HT1080 (cell line): ENCODE measurements at places on chromosomes 7 and 10. TPM values are rescaled to one million over a fixed set of nuclear protein-coding genes. Genes with fewer than 3 reads are reported as not detected.

- no peak for DNase-seq
Measured at GRCh38 chr7:66928388-66928787, 7.4 kb downstream of the TMEM248 start.

- DNase-seq, result no peak
Measured at GRCh38 chr7:151342102-151342646, 562 bp downstream of the NUB1 start.

DNA sequence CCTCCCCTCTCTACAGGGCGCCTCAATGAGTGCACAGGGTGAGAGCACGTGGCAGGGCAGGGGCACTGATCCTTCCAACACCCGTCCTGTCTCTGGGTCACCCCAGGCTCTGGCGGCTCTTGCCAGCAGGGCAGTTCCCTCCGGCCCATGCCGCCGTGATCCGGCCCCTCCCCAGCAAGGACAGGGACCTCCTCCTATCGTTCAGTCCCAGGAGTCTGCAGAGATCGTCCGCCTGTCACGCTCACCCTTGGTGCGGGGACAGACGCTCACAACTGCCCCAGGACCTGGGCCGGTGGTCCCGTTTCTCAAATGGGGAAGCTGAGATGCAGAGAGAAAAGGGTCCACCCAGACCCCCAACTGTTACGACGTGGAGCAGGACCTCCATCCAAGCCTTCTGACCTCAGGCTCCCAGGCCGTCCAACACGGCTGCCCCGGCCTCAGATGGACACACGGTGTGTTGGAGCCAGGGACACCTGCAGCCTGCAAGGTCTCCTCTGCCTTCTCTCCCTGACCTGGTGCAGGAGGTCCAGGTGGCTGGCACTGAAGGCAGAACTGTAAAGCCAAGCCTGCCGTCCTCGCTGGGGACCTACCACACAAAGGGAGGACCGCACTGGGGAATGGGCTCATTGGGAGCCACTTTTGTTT lies 248.9 kb downstream of the ELFN1 start:
- DNase-seq, result no peak

DNA sequence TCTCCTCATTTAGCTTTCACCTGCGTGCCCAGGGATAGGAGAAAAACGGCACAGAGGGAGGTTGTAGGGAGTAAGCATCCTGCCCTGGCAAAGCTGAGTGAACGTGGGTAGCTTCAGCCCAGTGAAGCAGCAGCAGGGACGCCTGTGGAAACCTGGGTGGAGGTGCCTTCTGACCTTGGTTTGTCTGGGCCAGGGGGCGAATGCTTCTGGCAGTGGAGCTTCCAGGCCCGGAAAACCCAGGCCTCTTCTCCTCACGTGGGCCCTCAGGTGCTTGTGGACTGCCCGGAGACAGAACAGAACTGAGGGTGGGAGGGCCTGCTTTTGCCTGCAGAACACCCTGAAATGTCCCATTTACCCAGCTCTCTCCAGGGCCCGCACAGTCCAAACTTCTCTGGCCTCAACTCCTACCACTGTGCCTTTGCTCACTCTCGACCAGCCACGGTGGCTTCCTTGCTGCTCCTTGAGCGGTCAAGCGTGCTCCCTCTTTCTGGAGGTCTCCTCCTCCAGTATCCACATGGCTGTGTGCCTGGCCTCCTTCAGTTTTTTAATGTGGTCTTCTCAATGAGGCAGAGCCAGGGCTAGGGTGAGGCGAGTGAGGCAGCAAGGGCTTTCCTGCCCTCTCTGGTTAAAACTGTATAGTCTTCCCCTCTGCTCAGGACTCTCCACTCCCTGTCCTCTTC lies 62.4 kb downstream of the TMEM209 start:
- no peak for DNase-seq

GRCh38 chr7:11843113-11843765 lies 11.2 kb upstream of the THSD7A start:
- DNase-seq, result peak; percentile 18

DNA sequence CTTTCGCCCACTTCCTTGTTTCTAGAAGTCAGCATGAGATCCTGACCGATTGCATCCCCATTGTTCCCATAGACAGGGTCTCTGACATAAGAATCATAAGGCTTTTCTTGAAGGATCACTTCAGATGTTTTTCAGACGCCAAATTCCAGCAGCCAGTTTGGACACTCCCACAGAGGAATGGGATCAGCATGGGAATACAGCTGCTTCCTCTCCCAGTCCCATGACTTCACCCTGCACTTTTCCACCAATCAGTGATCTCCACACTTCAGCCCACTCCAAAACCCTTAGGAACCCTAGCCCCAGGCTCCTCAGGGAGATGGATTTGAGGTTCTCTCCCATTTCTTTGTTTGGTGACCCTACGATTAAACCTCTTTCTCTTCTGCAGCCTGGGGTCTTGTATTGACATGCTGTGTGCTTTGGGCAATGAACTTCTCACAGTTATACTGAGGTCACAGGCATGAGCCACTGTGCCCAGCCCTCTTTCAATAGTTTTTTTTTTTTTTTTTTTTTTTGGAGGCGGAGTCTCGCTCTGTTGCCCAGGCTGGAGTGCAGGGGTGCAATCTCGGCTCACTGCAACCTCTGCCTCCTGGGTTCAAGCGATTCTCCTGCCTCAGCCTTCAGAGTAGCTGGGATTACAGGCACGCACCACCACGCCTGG lies 52.8 kb upstream of the CHST3 start:
- DNase-seq, result peak; percentile 29

DNA sequence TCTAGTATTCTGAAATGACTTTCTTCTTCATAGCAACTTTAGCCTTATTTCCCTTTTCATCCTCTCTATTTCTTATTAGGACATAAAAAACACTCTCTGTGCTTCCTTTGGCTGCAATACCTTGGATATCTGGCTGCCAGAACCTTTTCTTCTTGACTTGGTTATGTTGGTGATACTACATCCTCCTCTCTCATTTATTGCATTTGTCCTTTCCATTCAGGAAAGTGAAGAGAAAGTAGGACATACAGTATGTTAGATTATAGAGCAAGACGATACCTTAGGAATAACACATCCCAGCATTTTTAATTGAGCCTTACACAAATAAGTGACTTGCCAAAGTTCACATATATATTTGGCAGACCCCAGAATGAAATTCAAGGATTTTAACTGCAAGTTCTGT lies 210.1 kb upstream of the PPP1R3A start:
- no peak for DNase-seq

- DNase-seq, result no peak
Measured at GRCh38 chr10:71989661-71990454, 25.7 kb downstream of the CHST3 start.

DNA sequence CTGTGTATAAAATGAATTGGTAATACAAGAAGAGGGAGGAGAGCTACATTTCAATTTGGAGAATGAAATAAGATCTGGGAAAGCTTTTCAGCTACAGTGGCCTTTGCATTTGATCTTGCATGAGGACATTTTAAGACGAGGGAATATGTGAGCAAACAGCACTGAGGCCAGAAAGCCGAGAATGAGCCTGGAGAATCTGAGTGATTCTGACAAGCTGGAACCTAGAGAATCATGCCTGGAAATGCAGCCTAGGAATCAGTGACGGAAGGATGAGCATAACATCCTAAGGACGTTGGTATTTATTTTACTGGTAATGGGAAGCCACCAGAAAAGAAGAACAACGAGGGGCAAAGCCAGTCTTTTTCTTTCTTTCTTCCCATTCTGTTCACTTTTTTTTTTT lies 44.3 kb downstream of the ARL5B start:
- DNase-seq, result no peak

DNA sequence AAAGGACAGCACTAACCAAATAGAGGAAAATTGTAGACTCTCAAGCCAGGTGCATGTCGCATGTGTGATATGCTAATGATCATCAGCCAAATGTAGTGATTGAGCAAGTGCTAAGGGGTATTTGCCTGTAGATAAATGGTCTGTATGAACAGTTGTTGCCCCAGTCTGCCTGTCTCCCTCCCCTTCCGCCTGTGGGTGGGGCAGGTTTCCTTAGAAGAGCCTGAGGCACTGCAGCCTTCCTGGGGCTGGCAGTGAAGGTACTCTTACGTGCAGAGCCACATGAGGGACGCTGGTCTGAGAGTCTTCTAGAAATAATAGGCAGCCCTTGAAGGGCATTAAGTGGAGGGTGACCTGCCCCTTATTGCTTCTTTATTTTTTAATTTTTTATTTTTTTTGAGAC lies 152.1 kb downstream of the SNX10 start:
- DNase-seq, result no peak

GRCh38 chr7:151663382-151664100 lies 143.8 kb upstream of the RHEB start:
- no peak for DNase-seq

- peak; percentile 52 for DNase-seq
Measured at GRCh38 chr10:96832721-96833219, 672 bp downstream of the LCOR start.

DNA sequence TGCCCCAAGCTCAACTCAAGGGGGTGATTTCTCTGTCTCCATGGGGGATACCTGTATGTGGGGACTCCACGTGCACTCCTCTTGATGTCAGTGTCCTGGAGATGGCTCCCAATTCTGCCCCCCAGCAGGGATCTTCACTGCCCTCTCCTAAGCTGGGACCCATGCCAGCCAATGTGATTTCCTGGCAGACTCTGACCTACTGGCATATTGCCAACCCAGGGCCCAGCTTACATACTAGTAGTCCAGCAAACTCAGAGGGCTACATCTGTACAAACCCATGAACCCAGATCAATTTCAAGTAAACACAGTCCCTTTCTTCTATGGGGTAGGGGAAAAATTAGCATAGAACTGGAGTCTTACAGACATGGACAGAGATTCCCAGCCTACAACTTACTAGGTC lies 26.2 kb upstream of the BMPR1A start:
- DNase-seq, result peak; percentile 13

DNA sequence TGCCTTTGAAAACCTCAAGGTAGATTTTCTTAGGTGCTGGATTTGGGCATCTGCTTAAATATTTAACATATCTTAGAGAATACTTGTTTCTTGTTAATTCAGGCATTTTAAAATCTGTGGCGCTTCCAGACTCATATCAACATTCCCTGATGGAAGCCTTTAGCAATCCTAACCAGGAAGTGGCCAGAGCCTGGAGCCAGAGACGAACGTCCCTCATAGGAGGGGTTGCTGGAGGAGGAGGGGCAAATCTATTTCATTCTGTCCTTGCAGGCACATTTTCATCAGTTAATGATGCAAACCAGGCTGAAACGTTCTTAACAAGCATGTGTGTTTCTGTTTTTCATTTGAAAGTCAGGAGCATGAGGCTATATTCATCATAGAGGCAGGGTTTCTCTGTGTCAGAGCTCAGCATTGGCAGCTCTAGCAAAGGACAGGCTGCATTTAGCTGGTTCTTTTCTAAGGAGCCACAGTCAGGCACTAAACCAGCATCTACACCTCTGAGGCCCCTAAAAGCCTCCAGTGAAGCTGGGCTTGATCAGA lies 17.8 kb upstream of the IFIT2 start:
- peak; percentile 42 for DNase-seq

GRCh38 chr10:30169342-30169741 lies 110.0 kb upstream of the JCAD start:
- DNase-seq, result no peak

DNA sequence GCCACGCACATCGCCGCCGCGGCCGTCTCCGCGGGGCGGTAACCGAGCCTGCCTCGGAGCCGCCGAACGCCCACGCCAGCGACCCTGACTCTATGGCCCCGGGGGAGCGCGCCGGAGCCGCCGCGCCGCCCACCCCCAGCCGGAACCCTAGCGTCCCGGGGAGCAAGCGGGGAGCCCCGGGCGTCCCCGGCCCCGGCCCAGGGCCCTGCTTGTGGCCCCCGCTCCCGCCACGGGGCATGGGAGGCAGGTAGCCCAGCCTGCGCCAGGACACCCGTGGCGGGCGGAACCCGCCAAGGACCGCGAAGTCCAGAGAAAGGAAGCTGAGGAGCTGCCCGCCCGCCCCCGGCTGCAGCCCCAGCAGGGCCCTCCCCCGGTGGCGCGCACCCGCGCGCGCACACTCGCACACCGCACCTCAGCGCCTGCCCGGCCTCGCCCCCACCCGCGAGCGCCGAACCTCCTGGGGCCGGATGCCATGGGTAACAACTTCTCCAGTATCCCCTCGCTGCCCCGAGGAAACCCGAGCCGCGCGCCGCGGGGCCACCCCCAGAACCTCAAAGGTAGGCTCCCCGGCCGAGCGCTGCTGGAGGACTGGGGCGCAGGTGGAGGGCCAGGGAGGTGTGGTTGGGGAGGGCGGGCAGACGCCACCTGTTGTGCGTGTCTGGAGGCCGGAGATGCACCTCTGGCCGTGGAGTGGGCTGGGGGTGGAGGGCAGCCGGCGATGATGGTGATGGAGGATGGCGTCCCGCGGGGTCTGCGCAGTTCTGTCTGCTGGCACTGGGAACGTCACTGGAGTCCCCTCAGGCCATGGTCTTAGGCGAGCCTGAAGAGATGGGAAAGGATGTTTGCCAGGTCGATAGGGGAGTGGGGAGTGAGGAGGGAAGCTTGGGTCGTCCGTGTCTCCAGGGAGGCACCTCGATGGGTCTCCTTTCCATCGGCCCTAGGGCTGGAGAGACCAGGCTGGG lies 692 bp downstream of the NEURL1 start:
- no peak for DNase-seq

- DNase-seq, result no peak
Measured at GRCh38 chr10:20033476-20033875, 217.2 kb downstream of the PLXDC2 start.

- DNase-seq, result no peak
Measured at GRCh38 chr10:120039046-120039445, 146.5 kb downstream of the SEC23IP start.

- no peak for DNase-seq
Measured at GRCh38 chr7:70590126-70590854, 541.7 kb upstream of the GALNT17 start.

DNA sequence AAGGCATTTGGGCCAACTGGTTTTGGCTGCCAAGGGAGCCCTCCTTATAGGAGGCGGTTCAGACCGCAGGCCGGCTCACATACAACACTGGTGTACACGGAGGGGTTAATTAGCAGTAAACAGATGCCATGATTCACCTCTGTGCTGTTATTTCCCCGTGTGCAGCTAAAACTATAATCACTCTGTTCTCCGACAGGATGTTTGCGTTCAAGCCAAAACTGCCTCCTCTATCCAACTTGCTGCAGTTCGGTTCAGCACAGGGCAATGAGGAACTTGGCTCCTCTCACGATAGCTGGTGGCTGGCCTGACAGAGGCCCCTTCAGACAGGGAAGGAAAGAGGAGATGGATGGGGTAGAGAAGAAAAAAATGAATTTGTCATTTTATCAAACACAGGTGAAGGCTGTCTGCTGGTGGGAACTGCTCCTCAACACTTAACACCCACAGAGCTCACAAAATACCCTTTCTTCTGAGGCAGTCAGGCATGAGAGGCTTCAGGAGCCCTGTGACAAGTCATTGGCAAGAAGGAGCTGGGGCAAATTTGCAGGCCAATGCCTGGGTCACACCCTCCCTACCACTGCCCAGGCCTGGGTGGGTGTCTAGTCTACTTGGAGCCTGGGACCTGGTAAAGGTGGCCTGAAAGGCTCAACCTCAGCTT lies 24.0 kb downstream of the KCNMA1 start:
- no peak for DNase-seq

GRCh38 chr7:2131341-2131740 lies 101.4 kb downstream of the MAD1L1 start:
- DNase-seq, result no peak

- DNase-seq, result no peak
Measured at GRCh38 chr7:158094671-158095226, 492.9 kb downstream of the PTPRN2 start.

The TAS2R3 gene
- 0.10 TPM in 1 of 2 replicates, not detected in the other for total RNA-seq

The ENTPD1 gene
- total RNA-seq, result not detected in 2 replicates

The REEP3 gene
- 13.1 and 18.1 TPM in 2 replicates for total RNA-seq

The RPP30 gene
- 90.6 and 100 TPM in 2 replicates for total RNA-seq

The NUPR2 gene
- total RNA-seq, result not detected in 2 replicates

The NAMPT gene
- 54.9 and 67.0 TPM in 2 replicates for total RNA-seq

The NPTX2 gene
- not detected in 2 replicates for total RNA-seq

The BICC1 gene
- total RNA-seq, result 7.9 and 8.7 TPM in 2 replicates

The LRRN3 gene
- not detected in 2 replicates for total RNA-seq

The SLC26A5 gene
- total RNA-seq, result not detected in 2 replicates

The PLEKHS1 gene
- not detected in 2 replicates for total RNA-seq

The ZNF804B gene
- total RNA-seq, result not detected in 2 replicates

The GIMAP6 gene
- 1.4 and 1.6 TPM in 2 replicates for total RNA-seq
